HepG2 (cell line): ENCODE measurements at places on chromosomes 3 and 15.

GRCh38 chr3:190773948-190774347 is 88.5 kb downstream of the GMNC start:
- no peak for DNase-seq

DNA sequence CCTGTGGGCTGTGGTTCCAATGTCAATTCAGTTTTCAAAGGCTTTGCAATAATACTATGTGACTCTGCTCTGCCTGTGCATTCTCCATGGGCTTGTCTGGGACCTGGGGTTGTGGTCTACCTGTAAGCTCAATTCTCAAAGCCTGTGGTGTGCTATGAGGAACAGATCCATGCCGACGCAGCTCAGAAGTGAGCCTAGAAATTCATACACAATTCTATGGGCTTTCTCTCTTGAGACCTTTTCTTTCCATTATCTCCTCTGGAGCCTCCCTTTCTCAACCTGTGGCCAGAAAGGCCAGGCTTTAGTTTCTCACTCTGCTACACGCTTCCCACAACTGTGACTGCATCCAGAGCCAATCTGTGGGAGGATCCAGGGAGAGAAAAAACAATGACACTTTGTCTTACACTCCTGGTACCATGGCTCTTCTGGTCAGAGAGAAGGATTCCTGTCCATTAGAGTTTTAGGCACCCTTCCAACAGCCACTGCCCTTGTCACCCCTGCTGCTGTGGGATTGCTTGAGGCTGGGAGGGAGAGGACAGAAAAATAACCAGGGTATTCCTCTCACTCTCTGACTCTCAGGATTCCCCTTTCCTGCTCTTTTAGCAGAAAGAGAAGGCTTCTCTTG is 34.1 kb upstream of the KLF13 start:
- DNase-seq, result peak; percentile 71

GRCh38 chr15:85380812-85381642 is 624 bp downstream of the AKAP13 start:
- DNase-seq, result no peak

DNA sequence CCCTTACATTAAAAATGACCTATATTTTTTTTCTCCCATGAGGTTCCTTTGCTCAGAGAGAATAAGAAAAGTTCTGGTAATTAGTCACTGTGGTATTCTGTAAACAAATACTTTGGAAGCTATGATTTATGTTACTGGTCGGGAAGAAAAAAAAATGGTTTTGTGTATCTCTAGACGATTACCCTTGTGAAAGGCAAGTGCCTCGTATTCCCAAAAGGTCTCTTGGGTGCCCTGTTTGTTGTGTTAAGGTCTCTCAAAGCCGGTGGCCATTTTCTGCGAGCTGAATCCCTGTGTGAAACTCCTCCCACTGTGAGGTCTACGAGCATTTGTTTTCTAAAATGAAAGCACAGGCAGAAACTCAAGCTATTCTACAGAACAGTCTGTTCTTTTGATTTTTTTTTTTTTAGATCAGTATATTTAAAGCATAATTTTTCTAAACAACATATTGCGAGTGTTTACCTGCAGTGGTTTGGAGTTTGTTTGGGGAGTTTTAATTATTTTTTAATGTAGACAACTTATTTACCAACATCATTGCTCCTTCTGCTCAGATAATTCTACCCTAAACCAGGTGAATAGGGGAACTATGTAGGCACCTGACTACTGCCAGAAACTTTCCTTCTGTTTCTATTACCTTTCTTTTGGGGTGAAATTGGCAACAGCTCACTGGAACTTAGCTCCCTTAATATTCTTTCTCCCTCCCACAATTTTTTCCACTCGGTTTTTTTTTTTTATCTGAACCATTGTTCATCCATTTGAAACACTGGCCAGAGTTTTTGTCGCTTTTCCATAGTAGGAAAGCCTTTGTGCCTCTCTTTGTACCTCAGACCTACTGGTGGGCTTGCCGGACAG is 44.0 kb downstream of the ZBTB38 start:
- peak; percentile 49 for DNase-seq

DNA sequence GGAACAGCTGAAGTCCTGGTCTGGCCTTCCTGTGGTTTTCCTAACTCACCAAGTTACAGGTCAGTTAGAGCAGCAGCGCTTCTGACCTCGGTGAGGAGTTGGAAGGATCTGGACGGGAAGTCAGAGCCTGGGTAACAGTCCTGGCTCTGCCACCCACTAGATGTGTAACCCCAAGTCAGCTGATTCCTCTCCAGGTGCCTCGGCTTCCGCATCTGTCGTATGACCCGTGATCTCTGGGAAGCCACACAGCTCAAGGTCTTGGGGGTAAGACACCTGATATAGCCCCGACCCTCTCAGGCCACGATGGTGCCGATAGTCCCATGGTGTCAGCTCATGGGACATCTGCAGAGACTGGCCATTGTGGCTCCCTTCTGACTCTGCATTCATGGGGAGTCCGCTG is 8.3 kb upstream of the PIGZ start:
- DNase-seq, result no peak

- no peak for DNase-seq
Observed at GRCh38 chr15:66040211-66040892, 171.1 kb downstream of the RAB11A start.

DNA sequence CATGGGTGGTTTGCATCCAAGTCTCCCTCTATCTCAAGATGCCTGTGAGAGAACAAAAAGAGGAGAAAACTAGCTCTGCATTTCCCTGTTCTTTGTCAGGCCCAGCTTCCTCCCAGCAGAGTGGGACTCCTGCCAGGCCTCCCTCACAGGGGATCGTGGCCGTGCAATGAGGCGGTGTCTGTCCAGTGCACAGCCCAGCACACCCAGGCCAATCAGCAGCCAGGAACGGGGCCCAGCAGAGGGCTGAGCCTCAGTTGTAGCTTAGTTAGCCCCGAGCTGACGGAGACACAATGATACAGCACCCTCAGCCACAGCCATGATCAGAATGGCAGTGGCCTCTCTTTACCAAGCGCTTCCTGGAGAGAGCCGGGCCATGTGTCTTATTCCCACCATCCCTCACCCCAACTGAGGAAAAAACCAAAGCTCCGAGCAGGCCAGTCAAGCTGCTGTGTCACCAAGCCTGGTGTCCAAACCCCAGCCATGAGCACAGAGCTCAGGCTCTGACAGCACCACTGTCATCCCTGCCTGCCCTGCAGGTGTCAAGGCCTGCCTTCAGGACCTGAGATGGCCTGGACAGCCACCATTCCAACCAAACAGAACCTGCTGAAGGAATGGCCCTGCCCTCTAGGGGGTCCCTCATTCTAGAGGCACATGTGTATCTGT is 71.1 kb downstream of the DNAJB8 start:
- DNase-seq, result no peak

GRCh38 chr3:2261747-2262146 is 163.1 kb downstream of the CNTN4 start:
- DNase-seq, result no peak

DNA sequence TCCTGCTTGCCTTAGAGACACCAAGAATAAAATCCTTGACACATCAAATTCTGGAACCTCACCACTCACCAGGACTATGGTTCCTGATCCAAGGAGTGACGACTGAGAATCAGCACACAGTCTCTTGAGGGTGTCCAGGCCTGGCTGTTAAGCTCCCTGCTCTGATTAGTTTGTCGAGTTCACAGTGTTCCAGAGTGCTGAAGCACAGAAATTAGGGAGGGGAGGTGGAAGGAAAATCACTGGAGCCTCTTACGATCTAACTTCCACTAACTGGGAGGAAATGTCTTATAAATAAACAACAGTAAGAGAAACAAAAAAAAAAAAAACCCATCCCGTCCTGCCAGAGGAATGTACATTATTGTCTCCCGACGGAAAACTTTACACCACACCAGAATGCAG is 330.2 kb downstream of the TIGIT start:
- DNase-seq, result peak; percentile 9

DNA sequence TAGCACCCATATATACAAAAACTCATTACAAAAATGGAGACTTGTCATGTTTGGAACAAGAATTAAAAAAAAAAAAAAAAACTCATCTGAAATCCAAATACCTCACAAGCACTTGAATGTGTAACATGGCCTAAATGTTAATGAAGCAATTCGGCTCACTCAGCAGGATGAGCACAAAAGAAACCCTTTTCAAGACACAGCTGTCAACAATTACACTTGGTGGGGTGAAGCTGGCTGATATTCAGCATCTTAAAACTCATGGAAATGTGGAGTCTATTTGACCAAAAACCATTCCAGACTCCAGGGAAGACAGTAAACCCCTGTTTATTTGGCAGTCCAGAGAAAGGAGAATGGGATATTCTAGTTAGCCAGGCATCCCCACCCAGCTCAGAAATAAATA is 205.4 kb upstream of the TSC22D2 start:
- DNase-seq, result no peak

DNA sequence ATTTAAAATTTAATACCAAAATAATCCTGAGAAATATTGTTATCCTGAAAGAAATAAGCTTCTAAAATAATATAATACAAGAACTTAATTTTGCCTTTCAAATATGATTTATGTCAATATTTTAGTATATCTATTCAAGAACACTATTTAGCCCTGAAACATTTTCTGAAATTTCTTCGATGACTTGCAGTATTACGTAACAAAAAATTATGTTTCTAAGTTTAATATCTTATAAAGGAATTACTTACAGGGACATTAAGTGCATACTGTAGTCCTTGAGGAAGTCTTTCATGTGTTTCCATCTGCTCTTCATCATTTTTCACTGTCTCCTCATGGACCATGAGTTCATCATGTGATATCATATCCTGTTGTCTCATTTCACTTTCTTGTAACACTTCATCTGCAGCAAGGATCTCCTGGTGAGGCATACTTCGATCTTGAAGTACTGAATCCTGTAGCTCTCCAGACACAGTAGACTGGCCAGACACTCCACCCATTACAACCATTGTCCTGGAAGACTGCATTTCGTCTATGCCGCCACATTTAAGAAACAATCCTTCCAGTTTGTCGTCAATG is 62.0 kb downstream of the ZNF148 start:
- no peak for DNase-seq

- DNase-seq, result no peak
Observed at GRCh38 chr3:144265542-144266100, 294.0 kb downstream of the DIPK2A start.

GRCh38 chr3:113658107-113658506 is 38.3 kb downstream of the USF3 start:
- DNase-seq, result no peak

- no peak for DNase-seq
Observed at GRCh38 chr3:134111616-134112015, 81.9 kb upstream of the SLCO2A1 start.

GRCh38 chr3:18443665-18444594 is 18.8 kb upstream of the SATB1 start:
- DNase-seq, result no peak

DNA sequence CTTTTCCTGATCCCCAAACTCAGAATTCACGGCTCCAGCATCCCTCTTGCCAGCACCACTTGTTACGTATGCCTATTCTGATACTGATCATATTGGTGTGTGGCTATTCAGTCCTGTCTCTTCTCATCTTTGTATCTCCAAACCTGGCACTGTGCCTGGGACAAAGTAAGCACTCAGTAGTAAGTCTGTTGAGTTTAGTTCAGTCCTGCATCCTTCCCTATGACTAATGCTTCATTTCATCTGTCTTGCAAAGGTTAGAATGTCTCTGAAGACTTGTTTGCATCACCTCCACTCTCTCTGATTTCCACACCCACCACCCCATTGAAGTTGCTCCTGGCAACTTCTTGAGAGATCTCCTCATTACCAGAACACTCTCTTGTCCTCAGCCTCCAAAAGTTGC is 80.3 kb downstream of the HMG20A start:
- DNase-seq, result no peak

DNA sequence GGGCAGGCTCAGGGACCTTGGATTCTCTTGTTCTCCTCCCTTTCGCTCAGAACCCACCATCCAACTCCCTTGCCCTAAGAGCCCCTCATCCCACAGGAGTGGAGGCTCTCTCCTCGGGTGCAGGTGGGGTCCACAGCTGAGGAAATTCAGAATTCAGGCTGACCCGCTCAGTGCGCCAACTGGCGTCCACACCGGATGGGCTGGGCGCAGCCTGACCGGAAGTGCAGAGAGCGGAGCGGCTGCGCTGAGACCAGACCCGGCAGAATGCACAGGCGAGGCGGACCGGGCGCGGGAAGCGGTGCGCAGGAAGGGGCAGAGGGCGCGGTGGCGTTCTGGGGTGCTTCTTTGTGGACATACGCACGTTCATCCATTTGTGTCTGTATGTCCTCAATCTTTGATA is 210.4 kb upstream of the NDN start:
- no peak for DNase-seq

DNA sequence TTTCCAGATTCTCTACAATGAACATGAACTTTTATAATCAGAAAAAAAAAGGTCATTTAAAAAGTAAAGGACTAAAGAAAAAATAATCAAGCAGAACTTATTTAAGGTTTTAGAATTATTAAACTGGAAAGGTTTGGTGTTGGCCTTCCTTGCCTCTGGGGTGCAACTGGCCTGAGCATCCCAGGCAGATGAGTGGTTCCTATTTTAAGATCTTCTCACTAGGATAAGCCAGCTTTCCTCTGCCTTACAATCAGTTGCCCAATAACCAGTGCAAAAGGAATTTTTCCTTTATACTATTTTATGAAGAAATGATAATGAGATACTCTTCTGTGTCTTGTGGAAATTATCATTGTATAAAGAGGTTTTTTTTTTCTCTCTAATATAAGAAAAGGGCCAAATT is 56.6 kb downstream of the SEC22A start:
- DNase-seq, result no peak

DNA sequence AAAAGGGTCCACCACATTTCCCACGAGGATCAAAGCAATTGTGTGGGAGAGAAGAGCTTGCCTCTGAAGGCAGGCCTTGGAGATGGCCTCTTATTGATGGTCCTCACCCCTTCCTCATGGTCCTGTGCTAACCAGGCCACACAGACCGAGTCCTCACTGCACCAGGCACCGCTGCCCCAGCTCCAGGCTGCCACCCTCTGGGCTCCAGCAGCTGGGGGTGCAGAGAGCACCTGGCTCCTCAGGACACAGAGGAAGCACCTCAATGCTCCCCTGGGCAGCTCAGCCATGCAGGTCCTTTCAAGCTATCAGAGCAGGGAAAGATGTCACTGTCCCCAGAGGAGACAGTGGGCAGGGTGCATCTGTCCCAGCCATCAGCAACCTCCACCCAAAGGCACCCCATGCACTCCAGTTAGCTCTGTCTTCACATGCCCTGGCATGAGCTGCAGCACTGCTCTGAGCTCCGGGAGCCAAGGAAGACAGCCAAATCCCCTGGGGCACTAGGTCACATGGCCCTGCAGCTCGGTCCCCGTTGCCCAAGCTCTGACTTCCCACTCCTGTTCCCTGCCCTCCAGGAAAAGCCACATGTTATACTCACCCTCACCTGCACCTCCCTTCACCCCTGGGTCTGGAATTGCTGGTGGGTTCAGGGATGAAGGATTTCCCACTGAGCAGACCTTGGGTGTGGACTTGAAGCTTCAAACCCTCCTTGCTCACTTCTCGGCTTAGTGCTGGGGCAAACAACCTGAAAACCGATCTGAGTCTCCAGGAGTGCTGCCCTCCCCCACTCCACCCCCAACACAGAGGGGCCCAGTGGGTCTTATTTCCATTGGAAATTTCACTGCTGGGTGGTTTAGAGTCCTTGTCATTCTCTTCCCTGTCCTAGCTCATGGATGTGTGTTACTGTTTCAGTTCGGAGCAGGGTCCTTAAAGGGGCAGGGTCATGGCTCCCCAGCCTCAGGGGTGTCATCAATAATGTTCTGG is 32.6 kb downstream of the ALS2CL start:
- DNase-seq, result no peak

GRCh38 chr3:10563396-10563795 is 58.0 kb upstream of the ATP2B2 start:
- no peak for DNase-seq
